ENCODE measurements at places on chromosomes 11 and 22. TPM values are rescaled to one million over a fixed set of nuclear protein-coding genes. Genes with fewer than 3 reads are reported as not detected.

Gene MAFF
- 8.7 TPM for total RNA-seq

Gene SUN2
- total RNA-seq = 248 TPM

- DNase-seq = no peak
These were observed 13.6 kb upstream of the MTNR1B start for GRCh38 chr11:92955860-92956259.

GRCh38 chr11:108873941-108874340, 209.1 kb downstream of the DDX10 start:
- no peak for DNase-seq

- DNase-seq = no peak
These were observed 1.6 kb upstream of the ADM2 start for GRCh38 chr22:50479721-50480120.

DNA sequence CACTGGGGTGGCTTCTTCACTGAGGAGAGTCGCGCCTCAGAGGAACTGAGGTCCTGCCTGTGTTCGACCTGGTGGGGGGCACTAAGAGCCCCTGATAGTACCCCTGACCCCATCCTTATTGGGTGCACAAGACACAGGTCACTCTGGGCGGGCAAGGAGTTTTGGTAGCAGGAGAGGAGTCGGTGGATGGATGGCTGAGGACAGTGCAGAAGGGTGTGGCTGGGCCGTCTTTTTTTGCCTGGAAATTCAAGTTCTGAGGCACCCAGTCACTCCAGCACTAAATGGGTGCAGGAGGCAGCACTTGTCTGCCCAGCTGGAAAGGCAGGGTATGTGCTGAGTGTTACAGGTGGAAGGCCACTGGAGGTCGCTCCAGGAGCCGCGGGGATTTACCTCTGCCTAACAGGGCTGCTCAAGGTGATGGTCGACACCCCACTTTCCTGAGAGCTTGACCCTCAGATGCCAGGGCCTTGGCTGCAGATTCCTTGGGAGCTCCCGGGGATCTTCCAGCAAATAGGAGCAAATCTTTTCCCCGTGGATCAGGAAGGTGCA, 960 bp downstream of the TSSC4 start:
- no peak for DNase-seq
